ENCODE measurements at places on chromosomes 2 and 18.

DNA sequence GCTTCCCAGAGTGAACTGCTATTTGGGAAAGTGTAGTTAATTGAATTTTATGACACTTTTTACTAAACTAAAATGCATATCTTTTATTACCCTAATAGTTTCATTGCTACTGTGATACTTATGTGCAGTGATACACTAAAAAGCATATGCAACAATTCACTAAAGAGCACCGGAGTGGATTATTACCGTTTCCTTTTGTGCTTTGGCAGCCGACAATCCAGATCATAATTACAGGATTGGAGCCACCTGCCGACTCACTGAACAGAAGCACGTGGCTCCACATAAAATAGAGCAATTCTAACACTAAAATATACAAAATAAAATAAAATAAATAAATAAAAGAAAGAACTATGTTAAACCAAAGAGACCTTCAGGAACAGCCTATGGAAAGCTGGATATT, 583.4 kb downstream of the NRXN1 start:
- no peak overlapping the region for H3K4me3 ChIP-seq
- DNase-seq = no peak
- H3K27ac ChIP-seq = no peak overlapping the region
- no peaks in the 10 kb centered on the region for H3K4me1 ChIP-seq
- H3K27me3 ChIP-seq = no peaks in the 10 kb centered on the region

DNA sequence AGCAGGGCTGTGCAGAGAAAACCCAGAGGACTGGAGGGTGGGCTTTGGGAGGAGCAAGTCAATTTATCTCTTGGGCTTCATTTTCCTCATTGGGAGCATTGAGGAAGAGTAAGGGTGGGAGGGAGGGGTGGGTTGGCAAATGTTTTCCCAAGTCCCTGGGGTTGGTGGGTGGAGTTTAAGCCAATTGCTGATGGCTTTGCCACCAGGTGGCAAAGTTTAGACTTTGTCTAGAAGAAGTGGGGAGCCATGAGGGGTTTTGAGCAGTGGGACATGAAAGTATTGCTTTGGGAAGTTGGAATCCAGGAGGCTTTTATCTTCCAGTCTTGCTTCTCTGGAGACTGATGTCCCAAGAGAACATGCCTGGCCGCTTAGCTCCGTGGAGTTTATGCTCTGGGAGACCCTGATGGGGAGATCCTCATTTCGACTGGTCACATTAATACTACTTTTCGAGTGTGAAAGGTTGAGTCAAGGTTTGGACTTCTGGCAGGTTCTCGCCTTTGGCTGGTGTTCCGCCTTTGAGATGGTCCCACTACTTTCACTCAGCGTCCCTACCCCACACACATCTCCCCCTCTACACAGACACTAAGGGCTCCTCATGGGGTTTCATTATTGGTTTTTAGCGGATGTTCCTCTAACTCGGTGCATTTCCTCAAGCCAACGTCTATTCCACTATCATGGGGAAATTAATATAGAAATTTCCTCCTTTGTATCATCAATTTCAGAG, 126.7 kb downstream of the PRKCE start:
- H3K4me1 ChIP-seq = no peaks in the 10 kb centered on the region
- H3K27ac ChIP-seq = no peak overlapping the region
- H3K4me3 ChIP-seq = no peak overlapping the region
- H3K27me3 ChIP-seq = no peaks in the 10 kb centered on the region
- no peak for DNase-seq

GRCh38 chr18:11906926-11907874, 917 bp downstream of the MPPE1 start:
- H3K27me3 ChIP-seq = no peaks in the 10 kb centered on the region
- peak overlapping the region; percentile 68 for H3K4me3 ChIP-seq
- no peak overlapping the region for H3K27ac ChIP-seq
- no peak for DNase-seq
- no peaks in the 10 kb centered on the region for H3K36me3 ChIP-seq
- H3K4me1 ChIP-seq = peaks cover 5% of the 10 kb centered on the region

- no peak for DNase-seq
- H3K36me3 ChIP-seq = no peaks in the 10 kb centered on the region
- H3K27me3 ChIP-seq = no peaks in the 10 kb centered on the region
- H3K4me3 ChIP-seq = no peak overlapping the region
These were observed 389.3 kb downstream of the STK39 start for GRCh38 chr2:167858086-167858485.

GRCh38 chr2:3001615-3002560, 375.7 kb downstream of the EIPR1 start:
- no peak overlapping the region for H3K27ac ChIP-seq
- no peak for DNase-seq
- no peaks in the 10 kb centered on the region for H3K27me3 ChIP-seq
- H3K4me1 ChIP-seq = no peaks in the 10 kb centered on the region
- no peak overlapping the region for H3K4me3 ChIP-seq

GRCh38 chr2:234863043-234863934, 88.5 kb upstream of the SH3BP4 start:
- DNase-seq = peak; percentile 80
- no peak overlapping the region for H3K4me3 ChIP-seq

DNA sequence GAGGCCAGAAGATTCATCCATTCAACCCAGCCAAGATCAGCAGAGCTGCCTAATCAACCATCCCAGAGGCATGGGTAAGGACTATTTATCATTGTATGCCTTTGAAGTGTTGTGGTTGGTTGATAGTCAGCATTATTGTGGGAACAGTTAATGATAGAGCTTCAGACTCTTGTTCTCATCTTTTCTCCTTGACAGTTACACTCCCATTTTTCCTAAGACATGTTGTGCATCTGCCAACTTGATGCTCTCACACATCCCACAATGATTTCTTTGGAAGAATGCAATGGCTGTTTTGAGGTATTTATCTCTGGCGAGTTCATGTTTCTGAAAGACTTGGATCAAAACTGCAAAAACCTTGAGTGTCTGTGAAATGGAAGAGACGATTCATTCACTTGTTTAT, 55.4 kb downstream of the FASTKD2 start:
- H3K27me3 ChIP-seq = no peaks in the 10 kb centered on the region
- no peak overlapping the region for H3K4me3 ChIP-seq
- no peak overlapping the region for H3K27ac ChIP-seq
- peaks cover 8% of the 10 kb centered on the region for H3K4me1 ChIP-seq
- no peak for DNase-seq

DNA sequence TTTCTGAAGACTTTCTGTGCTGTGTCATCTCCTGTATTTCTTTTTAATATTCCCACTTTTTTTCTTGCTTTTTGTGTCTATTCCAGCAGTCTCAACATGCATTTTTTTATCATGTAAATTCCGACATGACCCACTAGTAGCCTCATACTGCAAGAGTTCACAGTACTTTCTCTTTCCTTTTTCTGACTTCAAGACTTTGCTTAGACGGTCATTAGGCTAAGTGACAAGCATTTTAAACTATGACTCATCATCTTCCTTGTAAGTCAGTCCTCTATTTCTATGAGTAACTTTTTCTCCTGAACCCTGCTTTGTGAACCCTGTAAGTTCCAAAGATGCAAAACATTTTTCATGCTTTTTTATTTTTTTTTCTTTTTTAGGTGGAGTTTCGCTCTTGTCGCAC, 381.2 kb downstream of the TXNL1 start:
- no peak for DNase-seq
- H3K36me3 ChIP-seq = no peaks in the 10 kb centered on the region
- H3K4me3 ChIP-seq = no peak overlapping the region
- H3K27me3 ChIP-seq = no peaks in the 10 kb centered on the region
- H3K4me1 ChIP-seq = no peaks in the 10 kb centered on the region
- no peak overlapping the region for H3K27ac ChIP-seq

DNA sequence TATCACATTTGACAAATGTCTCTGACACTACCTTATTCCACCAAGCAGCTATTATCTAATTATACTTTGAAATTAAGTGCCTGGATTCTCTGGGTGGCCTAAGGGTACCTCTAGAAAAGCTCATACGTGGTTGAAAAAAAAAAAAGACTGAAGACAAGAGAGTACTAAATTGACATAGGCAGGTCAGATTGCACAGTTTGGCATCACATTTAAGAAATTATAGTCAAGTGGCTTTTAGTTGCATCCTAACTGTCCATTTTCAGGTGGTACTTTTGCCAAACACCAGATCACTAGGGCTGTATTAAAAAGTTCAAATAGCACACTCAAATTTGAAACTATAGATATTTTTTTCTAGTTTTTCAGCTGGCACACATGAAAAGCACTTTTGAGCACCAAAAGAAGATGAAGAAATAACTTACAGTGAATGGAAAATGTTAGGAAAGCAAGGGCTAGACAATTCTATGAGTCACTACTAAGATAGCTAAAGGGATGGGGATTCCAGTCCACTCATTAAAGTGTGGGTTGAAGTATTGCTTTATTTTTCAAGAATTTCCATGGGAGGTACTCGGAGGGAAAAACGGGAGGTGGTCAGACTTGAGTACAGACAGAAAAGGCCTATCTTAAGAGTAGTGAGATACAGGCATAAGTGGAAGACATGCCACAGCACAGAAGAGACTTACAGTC, 106.5 kb upstream of the COL5A2 start:
- no peaks in the 10 kb centered on the region for H3K36me3 ChIP-seq
- no peaks in the 10 kb centered on the region for H3K4me1 ChIP-seq
- H3K27ac ChIP-seq = no peak overlapping the region
- H3K27me3 ChIP-seq = no peaks in the 10 kb centered on the region
- no peak overlapping the region for H3K4me3 ChIP-seq

GRCh38 chr2:217289177-217289906, 429.5 kb upstream of the TNP1 start:
- no peaks in the 10 kb centered on the region for H3K36me3 ChIP-seq
- H3K27me3 ChIP-seq = no peaks in the 10 kb centered on the region
- H3K4me3 ChIP-seq = no peak overlapping the region

DNA sequence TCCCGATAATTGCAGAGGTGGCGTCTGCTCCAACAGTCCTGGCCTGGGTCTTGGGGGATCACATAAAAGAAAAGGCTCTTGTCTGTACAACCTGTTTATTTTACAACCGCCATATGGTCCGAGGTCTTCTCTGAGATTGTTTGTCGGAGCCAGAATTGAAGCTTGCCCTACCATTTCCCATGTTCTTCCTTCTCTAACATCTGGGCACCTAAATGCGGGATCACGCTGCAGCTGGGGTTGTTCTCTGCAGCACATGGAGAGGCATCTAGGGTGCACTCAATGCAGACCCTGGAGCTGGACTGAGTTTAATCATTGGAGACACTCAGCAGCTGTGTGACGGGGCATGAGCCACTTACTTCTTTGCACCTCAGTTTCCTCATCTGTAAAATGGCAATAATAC, 107.7 kb downstream of the ACKR3 start:
- H3K4me1 ChIP-seq = no peaks in the 10 kb centered on the region
- no peak overlapping the region for H3K27ac ChIP-seq
- H3K4me3 ChIP-seq = no peak overlapping the region
- no peaks in the 10 kb centered on the region for H3K27me3 ChIP-seq

DNA sequence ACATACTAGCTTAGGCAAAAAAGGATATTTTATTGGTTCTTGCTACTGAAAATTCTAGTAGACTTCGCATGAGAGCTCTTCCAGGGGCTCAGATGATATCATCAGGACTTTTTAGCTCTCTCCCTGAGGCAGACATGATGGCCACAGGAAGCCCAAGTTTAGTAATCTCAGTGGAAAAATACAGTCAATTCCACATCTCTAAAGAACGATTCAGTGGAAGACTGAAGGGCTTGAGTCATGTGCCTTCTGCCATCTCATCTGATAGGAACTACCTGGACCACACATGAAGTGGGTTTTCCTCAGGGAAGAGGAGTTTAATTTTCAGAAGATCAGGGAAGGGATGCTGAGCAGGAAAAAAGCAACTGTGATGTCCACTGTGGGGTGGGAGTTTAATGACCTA, 117.3 kb downstream of the TTC27 start:
- H3K27me3 ChIP-seq = no peaks in the 10 kb centered on the region
- peaks cover 2% of the 10 kb centered on the region for H3K4me1 ChIP-seq
- H3K36me3 ChIP-seq = no peaks in the 10 kb centered on the region
- H3K27ac ChIP-seq = no peak overlapping the region
- DNase-seq = no peak
- H3K4me3 ChIP-seq = no peak overlapping the region

DNA sequence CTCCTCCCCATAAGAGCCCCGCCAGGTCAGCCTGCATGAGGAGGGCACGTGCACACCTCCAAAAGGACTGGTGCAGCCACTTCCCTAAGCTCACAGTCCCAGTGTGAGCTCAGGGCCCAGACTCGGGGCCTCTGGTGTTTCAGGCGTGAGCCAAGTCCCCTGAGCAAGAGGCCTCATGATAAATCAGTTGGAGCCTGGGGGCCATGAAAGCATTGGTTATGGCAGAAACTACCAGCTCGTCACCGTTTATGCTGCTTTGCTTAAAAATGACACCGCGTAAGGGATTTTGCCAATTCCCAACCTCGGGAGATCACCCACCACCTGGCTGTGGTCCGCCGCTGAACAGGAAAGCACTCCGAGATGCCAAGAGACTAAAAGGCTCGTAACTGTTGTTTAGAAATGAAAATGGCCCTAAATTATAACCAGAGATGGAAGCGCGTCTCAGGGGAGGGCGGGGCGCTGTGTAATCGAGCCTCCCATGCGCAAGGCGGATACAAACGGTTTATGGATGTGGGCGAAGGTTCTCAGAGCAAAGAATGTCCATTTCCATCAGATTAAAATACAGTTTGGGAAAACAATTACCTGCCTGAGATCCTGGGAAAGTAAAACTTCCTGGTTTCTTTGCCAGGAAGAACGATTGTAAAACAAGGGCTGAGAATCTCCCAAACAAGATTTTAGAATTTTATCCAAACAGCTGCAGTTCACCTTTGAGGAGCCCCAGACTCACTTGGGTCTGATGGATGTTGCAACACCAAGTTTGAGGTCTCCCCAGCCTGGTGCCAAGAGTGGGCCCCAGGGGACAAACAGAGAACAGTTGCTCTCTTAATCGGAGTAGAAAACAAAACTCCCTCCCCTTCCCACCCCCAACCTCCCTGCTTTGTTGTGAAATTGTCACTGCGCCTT, 141.4 kb downstream of the BCL2 start:
- peak overlapping the region; percentile 17 for H3K4me3 ChIP-seq
- peaks cover 10% of the 10 kb centered on the region for H3K4me1 ChIP-seq
- peak; percentile 86 for DNase-seq
- H3K27ac ChIP-seq = peak overlapping the region; percentile 8

GRCh38 chr2:29480426-29480825, 365.2 kb downstream of the CLIP4 start:
- no peaks in the 10 kb centered on the region for H3K4me1 ChIP-seq
- H3K4me3 ChIP-seq = no peak overlapping the region
- no peaks in the 10 kb centered on the region for H3K36me3 ChIP-seq
- H3K27ac ChIP-seq = no peak overlapping the region
- DNase-seq = no peak

GRCh38 chr18:62070302-62070701, 116.6 kb downstream of the PIGN start:
- no peak for DNase-seq
- no peak overlapping the region for H3K4me3 ChIP-seq
- H3K4me1 ChIP-seq = no peaks in the 10 kb centered on the region
- no peaks in the 10 kb centered on the region for H3K36me3 ChIP-seq
- no peak overlapping the region for H3K27ac ChIP-seq
- H3K27me3 ChIP-seq = no peaks in the 10 kb centered on the region

DNA sequence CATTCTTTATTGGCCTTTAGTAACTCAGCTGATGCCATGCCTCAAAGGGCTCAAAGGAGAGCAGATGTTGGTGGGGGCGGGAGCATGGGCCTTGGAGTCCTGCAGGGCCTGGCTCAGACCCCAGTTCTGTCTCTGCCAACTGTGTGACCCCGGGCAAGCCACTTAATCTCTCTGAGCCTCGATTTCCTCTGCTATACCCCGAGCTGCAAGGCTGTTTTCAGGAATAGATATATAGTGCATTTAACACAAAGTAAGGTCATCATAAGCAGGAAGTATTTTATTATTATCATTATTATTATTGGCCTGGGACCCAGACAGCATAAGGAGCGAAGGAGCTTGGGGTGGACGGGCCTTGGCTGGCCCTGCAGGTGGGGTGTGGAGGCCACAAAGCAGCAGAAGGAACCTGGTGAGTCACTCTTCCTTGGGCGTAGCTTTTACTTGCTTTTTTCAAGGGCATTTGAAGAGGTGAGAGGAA, 162.7 kb downstream of the INHBB start:
- peak; percentile 25 for DNase-seq
- H3K4me1 ChIP-seq = no peaks in the 10 kb centered on the region
- H3K27me3 ChIP-seq = no peaks in the 10 kb centered on the region
- H3K36me3 ChIP-seq = no peaks in the 10 kb centered on the region
